Left lung (tissue), 14 donors: ENCODE measurements at places on chromosomes 6 and 20. TPM values are rescaled to one million over a fixed set of nuclear protein-coding genes. Genes with fewer than 3 reads are reported as not detected.
A peak's percentile ranks its signal among the peaks of the same experiment; 100 is the strongest.

Gene C2
- 192 TPM for total RNA-seq

DNA sequence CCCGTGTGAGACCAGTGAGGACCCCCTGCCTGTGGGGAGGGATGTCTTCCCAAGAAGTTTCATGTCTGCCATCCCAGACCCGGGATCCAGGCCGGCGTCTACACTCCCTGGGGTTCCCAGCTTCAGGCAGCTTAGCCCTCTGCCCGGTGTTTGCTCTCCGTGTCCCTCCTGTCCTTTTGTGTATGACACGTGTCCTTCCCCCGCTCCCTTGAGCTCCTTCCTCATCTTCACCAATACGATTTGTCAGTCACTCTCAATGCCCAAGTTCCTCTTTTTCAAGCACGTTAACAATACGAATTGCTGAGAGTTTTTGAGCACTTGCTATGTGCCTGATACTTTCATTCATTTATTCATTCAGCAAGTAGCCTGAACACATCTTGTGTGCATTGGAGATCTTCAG is 115.6 kb upstream of the PTPN1 start:
- no peaks in the 10 kb centered on the region for H3K27me3 ChIP-seq
- H3K36me3 ChIP-seq = no peaks in the 10 kb centered on the region
- no peak for DNase-seq

Gene SYNE1
- 171 TPM for total RNA-seq

DNA sequence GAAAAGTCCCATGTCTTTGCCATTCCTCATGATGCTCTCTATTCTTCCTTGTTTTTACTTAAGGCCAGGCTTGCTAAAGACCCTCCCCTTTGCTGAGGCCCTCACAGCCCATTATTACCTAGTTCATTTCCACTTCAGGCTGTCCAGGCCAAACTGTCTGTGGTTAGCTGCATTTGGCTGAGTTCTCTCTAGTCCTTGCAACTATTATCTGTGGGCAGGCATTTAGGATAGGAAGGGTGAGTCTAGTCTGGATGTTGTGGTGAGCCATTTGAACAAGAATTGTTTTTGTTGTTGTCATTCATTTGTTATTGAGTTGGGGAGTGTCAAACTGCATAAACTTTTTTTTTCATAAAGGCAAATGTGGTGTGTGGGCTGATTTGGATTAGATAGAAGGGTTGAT is 182.4 kb downstream of the CD109 start:
- no peak overlapping the region for H3K27ac ChIP-seq
- H3K36me3 ChIP-seq = no peaks in the 10 kb centered on the region
- no peaks in the 10 kb centered on the region for H3K27me3 ChIP-seq

Gene SNPH
- 4.8 TPM for total RNA-seq

DNA sequence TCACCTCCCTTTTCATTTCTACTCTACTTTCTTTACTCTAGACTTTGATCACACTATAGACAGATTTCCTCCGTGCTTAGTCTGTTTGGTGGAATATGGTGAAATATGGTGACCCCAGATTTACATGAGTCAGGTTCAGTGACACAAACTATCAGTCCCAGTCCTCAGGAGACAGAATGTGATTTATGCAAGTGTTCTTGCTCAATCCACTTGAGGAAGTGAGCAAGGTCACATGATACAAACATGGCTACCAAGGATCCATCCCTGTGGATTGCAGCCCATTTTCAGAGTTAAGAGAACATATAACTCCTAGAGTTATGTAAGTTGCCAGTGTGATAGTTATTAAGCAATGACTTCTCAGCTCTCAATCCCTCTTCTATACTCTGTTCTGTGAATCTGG is 23.7 kb upstream of the TSHZ2 start:
- DNase-seq = no peak
- H3K36me3 ChIP-seq = no peaks in the 10 kb centered on the region
- H3K27ac ChIP-seq = no peak overlapping the region
- H3K4me3 ChIP-seq = no peak overlapping the region
- H3K27me3 ChIP-seq = no peaks in the 10 kb centered on the region

DNA sequence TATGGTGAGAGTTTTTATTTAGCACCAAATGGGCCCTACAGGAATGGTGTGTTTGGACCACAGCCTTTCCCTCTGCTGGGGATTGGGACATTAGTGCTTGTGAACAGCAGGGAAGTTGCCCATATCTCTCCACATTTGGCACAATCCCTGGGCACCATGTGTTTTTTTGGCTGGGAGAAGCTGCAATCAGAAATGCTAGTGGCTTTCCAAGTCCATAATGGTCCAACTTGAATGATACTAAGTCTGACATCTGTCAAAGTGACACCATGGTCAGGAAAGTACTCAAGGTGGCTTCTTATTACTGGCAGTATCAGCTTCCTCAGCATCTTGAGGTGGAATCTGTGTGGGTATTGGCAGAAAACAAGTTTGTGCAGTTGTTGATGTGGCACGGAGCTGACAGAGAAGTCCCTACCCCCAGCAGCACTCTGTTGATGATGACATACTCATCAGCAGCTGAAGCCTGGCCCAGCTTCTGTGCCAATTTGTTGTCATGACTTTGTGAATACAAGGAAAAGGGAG is 53.0 kb downstream of the SASH1 start:
- H3K27me3 ChIP-seq = no peaks in the 10 kb centered on the region
- no peak for DNase-seq
- peaks cover 26% of the 10 kb centered on the region for H3K4me1 ChIP-seq
- H3K36me3 ChIP-seq = no peaks in the 10 kb centered on the region
- no peak overlapping the region for H3K4me3 ChIP-seq

GRCh38 chr6:5205877-5206850 is 54.6 kb downstream of the LYRM4 start:
- peaks cover 18% of the 10 kb centered on the region for H3K4me1 ChIP-seq
- no peaks in the 10 kb centered on the region for H3K36me3 ChIP-seq
- H3K4me3 ChIP-seq = no peak overlapping the region
- H3K27ac ChIP-seq = peak overlapping the region; percentile 34
- DNase-seq = no peak

GRCh38 chr6:26383624-26384417 is 913 bp downstream of the BTN2A2 start:
- peaks cover 27% of the 10 kb centered on the region for H3K4me1 ChIP-seq
- no peaks in the 10 kb centered on the region for H3K36me3 ChIP-seq
- no peak for DNase-seq
- peak overlapping the region; percentile 66 for H3K27ac ChIP-seq
- H3K4me3 ChIP-seq = peak overlapping the region; percentile 45
- H3K27me3 ChIP-seq = no peaks in the 10 kb centered on the region

DNA sequence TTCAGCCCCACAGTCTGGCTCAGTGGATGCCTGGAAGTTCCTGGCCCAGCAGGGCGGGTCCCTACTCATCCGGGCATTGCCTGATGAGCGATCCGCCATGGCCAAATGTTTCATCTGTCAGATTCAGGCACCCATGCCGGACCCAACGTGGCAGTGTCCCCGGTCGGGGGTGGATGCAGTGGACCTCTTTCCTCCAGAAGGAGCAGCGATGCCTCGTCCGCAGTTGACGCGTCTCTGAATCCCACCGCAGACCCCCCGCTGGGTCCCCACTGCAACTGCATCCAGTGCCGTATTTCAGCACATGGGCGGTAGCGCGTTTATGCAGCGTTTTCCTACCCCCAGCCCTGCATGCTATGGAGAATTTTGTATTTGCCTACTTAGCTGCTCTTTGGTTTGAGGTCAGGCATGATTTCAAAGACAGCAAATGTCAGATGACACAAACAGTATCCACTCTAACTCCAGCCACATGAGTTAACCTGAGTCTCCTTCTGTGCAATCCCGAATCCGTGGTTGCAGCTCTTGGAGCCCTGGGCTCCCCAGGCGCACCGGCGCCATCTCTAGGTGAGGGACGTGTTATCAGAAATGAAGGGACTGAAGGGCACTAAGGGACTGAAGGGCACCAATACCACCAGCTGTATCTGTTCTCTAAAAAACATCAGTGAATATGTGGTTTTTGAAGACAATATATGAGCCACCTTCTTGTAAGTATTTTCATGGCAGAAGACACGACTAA is 72.6 kb upstream of the THBS2 start:
- H3K27ac ChIP-seq = no peak overlapping the region
- H3K27me3 ChIP-seq = no peaks in the 10 kb centered on the region
- no peak overlapping the region for H3K4me3 ChIP-seq
- H3K4me1 ChIP-seq = no peaks in the 10 kb centered on the region
- no peaks in the 10 kb centered on the region for H3K36me3 ChIP-seq

Gene OPN5
- not detected for total RNA-seq

DNA sequence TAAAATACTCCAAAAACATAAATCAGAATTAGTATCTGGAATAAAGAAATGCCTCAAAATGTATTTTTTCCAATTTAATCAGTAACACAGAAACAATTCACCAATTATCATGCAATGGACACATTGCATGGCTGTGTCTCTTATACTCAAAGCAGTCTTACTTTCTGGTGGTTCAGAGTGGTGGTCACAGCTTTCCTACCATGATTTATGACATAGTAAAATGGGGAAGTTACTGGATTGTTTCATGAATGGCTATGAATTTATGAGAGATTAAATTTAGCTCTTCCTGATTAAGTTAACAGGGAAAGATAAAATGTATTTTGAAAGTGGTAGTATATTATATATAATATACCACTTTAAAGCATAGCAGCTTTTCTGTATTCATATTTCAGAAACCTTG is 331.5 kb upstream of the MAP3K7 start:
- no peak for DNase-seq
- H3K36me3 ChIP-seq = no peaks in the 10 kb centered on the region
- H3K27me3 ChIP-seq = no peaks in the 10 kb centered on the region

GRCh38 chr6:282177-282866 is 10.0 kb upstream of the DUSP22 start:
- no peaks in the 10 kb centered on the region for H3K27me3 ChIP-seq
- no peak overlapping the region for H3K4me3 ChIP-seq
- DNase-seq = no peak
- no peak overlapping the region for H3K27ac ChIP-seq

Gene AHI1
- 23.7 TPM for total RNA-seq

GRCh38 chr6:110881546-110882273 is 7.1 kb downstream of the AMD1 start:
- H3K4me1 ChIP-seq = peaks cover 22% of the 10 kb centered on the region
- no peak overlapping the region for H3K4me3 ChIP-seq
- H3K27ac ChIP-seq = no peak overlapping the region
- H3K27me3 ChIP-seq = no peaks in the 10 kb centered on the region

DNA sequence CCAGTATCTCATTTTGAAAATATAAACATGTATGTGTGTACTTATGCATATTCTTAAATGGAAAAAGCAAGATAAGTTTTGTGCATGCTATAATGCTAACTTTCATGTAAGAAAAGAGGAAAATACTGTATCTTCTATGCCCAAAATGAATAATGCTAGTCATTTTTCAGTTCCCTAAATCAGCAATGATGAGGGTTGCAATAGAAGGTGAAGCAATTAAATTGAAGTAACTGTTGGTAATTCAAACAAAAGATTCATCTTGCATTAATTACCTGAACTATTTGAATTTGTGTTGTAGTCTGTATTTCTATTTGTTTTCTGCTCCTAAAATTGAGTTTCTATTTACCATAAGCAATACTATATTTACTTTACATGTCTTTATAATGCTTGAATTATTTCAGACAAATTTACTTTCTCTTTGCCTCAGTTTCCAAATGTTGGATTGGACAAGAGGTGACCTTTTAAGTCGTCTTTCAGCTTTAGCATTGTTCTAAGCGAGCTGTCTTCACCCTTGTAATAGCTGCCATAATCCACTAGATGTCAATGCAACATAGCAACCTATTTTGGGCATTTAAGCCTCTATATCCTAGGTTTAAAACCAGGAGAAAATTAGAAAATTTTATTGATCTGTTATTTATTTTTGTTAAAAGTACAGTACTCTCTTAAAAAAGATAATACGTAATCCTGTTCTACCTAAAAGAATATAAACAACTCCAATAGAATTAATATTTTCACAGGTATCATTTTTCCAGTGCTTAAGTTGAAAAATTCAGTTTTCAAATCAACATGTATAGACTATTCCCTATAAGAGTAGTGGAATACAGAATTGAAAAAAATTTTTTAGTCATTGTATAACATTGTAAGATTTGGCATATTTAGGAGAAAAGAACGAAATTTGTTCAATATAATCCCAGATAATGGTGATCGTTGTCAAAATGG is 52.3 kb upstream of the IFNGR1 start:
- H3K27me3 ChIP-seq = no peaks in the 10 kb centered on the region
- no peak overlapping the region for H3K4me3 ChIP-seq
- H3K36me3 ChIP-seq = no peaks in the 10 kb centered on the region
- peak; percentile 29 for DNase-seq
- no peak overlapping the region for H3K27ac ChIP-seq

GRCh38 chr20:49452011-49452482 is 30.4 kb downstream of the KCNB1 start:
- no peak overlapping the region for H3K27ac ChIP-seq
- H3K36me3 ChIP-seq = no peaks in the 10 kb centered on the region
- peaks cover 26% of the 10 kb centered on the region for H3K27me3 ChIP-seq
- H3K4me1 ChIP-seq = no peaks in the 10 kb centered on the region
- no peak for DNase-seq

Gene JAG1
- total RNA-seq = 65.0 TPM

DNA sequence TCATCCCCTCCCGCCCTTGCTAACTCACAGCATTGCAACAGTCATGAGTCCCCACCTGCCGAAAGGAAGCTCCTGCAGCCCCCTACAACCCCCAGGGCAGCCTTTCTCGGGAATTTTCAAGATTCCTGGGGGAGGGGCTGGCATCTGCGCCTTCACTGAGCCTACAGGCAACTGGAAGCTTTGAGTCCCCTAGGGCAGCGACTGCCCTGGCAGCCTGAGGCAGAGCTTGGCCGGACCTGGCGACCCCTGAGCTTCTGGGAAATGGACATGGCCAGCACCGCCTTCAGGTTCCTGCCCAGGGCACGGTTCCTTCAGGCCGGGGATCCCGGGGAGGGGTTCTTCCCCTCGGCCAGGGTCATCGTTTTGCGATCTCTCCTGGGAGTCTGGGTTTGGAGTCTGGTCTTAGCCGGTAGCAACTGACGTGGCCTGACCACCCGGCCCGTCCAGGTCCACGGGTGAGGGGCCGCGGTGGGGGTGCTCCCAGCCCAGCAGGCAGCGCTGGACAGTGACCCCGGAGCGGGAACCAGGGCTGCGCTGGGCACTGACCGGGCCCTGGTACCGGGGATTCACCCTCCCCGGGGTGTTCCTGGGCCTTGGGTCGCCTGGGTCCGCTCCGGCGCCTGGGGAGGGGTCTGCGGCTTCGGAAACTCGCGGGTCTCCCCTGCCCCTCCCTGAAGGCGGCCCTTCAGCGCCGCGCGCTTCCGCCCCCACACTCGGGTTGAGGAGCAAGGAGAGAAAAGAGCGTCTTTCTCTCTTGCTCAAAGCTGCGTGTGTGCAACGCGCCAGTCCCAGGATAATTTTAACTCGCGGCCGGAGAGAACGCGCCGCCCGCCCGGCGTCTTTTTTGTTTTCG is 593 bp upstream of the COL9A3 start:
- no peaks in the 10 kb centered on the region for H3K36me3 ChIP-seq
- no peak overlapping the region for H3K27ac ChIP-seq
- peaks cover 43% of the 10 kb centered on the region for H3K4me1 ChIP-seq
- no peak for DNase-seq

GRCh38 chr6:91080871-91081270 is 494.0 kb upstream of the MAP3K7 start:
- H3K27me3 ChIP-seq = no peaks in the 10 kb centered on the region
- no peaks in the 10 kb centered on the region for H3K4me1 ChIP-seq
- H3K27ac ChIP-seq = no peak overlapping the region
